ENCODE measurements at places on chromosomes 4 and X.

DNA sequence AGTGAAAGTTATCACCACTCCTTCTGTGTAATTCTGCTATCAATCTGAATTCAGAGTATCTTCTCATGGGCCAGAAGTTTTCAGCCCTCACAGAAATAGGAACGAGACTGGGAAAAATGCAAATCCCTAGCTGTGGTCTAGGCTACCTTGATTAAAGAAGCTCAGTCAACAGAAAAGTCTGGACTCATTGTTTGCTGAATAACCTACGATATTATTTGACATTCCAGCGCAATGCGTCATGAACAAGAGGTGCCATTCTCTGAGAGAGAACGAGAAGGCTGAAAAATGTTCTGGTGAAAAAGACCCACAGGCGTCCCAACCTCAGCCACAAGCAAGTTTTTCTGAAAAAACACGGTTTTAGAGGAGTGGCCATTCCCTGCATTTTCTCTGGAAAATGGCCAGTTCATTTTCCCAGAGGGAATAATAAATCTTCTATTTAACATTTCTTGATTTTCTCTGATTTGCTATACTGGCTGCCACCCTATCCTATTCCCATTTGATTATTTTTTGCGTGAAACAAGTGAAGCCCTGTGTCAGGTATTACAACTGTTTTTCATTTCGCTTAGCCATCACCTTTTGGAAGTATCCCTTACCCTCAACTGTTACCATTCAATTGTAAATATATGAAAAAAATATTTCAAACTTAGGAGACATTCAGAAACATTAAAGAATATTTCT, 1117.6 kb upstream of the PRKX start:
- no peak for DNase-seq

GRCh38 chr4:180418819-180419531, 1824.2 kb upstream of the TENM3 start:
- DNase-seq: no peak

- peak; percentile 78 for DNase-seq
Measured at GRCh38 chr4:168138143-168138542, 45.8 kb downstream of the ANXA10 start.

DNA sequence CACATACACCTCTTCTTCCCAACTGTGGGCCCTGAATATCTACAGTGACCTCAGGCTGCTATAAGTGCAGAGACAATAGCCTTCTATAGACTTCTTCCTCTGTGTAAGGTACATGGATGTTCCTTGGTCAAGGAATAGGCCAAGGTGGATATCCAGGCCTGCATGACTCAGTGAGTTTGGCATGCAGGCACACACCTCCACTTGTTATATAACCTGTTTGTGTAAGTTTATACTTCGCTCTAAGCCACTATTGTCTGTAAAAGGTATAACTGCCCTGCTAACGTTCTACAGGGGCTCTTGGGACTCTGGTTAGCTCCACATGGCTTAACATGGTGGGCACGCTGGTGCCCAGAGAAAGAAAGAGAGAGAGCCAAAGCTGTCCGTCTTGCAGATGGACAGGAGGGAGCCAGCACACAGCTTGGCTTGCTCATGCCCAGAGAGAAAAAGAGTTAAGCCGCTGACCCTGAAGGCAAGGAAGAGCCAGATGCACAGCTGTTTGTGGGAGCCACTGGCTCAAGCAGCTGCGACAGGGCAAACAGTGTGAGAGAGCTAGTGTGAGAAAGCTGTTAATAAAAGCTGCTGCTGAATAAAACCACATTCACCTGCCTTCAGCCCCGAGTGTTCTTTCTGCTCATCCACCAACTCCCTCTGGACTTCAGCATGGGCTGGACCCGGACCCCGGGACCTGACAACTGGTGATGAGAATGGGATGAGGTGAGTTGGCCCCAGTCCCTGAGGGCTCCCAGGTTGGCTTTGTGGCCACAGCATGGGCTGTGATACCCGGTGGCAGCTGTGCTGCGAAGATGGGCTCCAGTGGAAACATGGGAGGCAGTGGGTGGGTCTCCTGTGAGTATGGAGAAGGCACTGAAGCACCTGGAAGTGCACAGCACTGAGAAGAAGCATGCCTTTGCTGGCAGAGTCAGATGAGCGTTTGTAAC, 44.5 kb upstream of the ZBTB33 start:
- no peak for DNase-seq

- peak; percentile 14 for DNase-seq
Measured at GRCh38 chr4:104494822-104495559, at the start of gene CXXC4. TSS of gene CXXC4 (minus strand) at chr4:104494894. CDS start at chr4:104491802, 3,092 bp downstream.

GRCh38 chrX:53605004-53605403, 81.5 kb downstream of the HUWE1 start:
- no peak for DNase-seq

- no peak for DNase-seq
Measured at GRCh38 chr4:38764277-38764676, 18.5 kb downstream of the TLR10 start.

- no peak for DNase-seq
Measured at GRCh38 chr4:119592830-119593229, 35.8 kb downstream of the PDE5A start.

DNA sequence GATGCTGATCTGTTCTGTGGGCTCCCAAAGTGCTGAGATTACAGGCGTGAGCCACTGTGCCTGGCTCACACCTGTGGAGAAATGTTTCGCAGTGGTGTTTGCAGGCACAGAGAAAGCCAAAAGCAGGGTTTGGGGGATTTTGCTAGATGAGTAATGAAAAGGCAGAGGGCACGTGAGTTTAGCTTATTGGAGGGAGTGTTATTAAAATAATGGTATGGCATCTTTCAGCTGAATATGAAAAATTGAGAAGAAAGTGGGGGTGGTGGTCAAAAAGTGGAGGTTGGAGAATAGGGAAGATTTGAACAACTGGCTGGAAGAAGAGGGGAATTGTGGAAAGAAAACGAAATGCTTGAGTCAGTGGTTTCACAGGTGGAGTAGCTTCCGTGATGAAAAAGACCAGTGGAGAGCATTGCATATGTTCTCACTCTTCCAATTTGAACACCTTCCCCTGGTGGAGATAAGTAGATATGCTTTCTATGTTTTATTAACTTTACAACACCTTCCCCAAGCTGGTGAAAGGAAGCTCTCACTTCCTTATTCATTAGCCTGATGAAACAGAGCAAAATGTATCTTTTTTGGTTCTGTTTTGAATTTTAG, 1.1 kb upstream of the CHST7 start:
- DNase-seq: no peak

GRCh38 chr4:47415719-47416118, 47.8 kb downstream of the COMMD8 start:
- DNase-seq: no peak

Measured in non-pigmented ciliary epithelial cell (primary cell).